ENCODE measurements at places on chromosomes 6 and 20.

- no peak for DNase-seq
Observed at GRCh38 chr6:43713643-43714310, 26.2 kb upstream of the MRPS18A start.

- DNase-seq = no peak
Observed at GRCh38 chr6:53578371-53578770, 33.5 kb upstream of the GCLC start.

DNA sequence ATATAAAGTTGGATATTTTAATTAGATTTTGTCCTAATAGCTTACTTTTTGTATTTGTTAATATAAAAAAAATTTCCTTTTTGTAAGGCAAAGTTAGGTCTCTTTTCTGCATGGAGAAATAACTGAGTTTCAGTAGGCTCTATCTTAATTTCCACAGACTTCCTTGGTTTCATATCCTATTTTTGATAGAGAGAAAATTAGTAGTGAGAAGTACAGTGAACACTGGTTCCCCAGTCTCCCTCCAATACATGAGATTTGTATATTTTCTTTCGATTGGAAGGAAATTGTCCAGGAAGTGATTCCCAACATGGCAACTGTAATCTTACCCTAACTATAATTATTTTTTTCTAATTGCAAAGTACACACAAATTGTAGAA lies 26.4 kb downstream of the TRIM27 start:
- DNase-seq = peak; percentile 43

GRCh38 chr6:31154436-31154835 lies 3.2 kb downstream of the CCHCR1 start:
- DNase-seq = no peak

- DNase-seq = no peak
Observed at GRCh38 chr20:24445510-24446170, 23.8 kb upstream of the SYNDIG1 start.

GRCh38 chr6:158548418-158549161 lies 11.3 kb upstream of the TMEM181 start:
- DNase-seq = no peak

DNA sequence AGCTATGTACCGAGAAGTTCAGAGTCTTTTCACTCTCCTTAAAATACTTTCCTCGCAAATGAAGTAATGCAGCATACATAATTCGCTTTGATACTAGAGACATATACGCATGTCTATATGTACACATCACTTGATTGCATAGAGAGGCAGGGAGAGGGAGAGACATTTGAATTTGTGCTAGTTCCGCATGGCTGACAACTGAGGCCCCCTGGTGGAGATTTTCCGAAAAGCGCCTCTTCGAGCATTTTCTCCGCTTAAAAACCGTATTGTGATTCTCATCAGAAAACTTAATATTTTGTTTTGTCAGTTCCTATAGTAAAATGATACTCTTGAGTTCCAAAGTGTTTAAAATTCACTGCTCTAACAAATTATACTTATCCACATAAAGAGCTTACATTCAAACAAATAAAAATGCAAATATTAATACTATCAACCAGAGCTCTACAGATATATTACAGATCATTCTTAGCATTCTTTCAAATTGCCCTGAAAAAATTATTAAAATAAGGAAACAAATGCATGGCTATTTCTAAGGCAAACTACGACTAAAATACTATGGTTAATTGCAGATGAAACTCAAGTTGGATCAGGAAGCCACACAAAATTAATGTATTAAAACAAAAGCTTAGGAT lies 637 bp downstream of the MYLK4 start:
- peak; percentile 78 for DNase-seq

DNA sequence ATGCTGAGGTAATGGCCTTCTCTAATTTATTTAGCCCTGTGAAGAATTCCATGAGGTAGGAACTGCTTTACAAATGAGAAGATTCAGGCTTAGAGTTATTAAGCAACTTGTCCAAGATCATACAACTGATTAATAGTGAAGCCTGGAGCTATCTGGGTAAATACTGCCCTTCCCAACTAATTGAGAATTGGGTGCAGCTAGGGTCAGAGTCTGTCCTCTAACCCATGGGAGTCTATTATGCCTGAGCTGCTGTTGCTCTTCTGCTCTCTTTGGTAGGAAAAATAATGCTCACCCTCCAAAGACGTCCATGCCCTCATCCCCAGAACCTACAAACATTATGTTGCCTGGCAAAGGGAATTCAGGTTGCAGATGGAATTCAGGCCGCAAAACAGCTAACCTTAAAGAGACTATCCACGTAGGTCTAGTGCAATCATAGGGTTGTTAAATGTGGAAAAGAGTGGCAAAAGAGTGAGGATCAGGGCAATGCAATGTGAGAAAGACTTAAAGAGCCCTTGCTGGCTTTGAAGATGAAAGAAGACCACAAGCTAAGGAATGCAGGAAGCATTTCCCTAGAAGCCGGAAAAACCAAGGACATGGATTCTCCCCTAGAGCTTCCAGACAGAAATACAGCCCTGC lies 90.1 kb downstream of the SPTLC3 start:
- no peak for DNase-seq

GRCh38 chr6:136147342-136147741 lies 102.8 kb downstream of the MTFR2 start:
- no peak for DNase-seq

GRCh38 chr20:33821270-33821836 lies 10.2 kb downstream of the CHMP4B start:
- DNase-seq = no peak

- no peak for DNase-seq
Observed at GRCh38 chr20:33859157-33859695, 48.1 kb downstream of the CHMP4B start.

DNA sequence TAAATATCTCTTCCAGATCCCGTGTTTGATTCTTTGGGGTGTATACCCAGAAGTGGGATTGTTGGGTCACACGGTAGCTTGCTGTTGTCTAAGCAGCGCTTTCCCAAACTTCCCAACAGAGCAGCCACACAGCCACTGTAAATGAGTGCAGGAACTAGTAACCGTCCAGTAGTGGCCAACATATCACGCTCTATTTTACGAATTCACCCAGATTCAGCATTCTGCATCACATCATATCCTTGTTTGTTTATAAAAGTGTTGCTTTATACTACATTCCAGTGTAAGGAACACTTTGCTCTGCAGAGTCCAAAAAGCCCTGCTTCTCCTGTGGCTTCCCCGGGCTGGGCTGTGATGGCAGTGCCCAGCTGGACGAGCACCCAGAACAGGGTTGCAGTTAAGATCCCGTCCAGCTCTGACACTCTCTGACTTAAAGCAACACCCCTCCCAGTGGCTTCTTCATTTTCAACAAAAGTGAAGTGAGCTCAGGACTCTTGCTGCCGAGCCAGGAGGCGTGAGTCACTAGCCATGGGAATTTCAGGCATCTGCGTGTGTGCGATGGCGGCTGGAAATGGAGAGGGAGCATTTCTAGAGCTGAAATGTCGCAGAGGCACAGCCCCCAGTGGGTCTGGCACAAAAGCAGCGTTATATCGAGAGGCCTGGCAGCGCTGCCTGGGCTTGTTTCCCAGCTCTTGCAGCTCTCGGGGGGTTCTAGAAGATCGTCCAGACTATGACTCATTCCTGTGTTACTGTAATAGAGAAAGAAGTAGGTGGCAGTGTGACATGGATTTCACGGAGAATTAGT lies 216.3 kb upstream of the ECI2 start:
- DNase-seq = peak; percentile 76

DNA sequence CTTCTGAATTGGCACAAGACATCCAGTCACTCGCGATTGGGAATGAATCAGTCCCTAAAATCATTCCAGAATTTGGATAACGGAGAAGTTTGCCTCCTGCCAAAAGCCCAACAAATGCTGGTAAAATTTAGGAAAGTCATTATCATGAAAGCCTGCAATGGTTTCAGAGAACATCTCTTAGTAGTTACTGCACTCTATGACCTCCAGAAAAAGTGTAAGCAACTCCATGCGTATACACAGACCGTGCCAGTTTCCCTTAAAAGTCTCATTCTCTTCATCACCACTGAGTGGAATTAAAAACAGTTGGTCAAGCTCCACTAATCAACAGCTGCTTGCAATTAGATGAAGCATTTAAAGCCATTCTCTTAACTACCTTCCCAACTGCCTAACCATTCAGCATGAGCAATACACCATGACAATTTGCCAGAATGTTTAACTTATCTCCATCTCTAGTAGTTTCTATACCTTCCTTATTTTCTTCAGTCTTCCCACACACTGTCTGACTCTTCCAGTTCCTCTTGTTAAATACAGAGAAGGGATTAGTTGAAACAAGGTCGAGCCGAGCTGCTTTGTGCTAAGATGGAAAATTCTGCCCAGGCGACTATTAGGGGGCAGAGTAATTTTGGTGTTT lies 183.6 kb upstream of the PRDM1 start:
- DNase-seq = no peak

- no peak for DNase-seq
Observed at GRCh38 chr6:37072526-37072925, 67.1 kb downstream of the FGD2 start.

GRCh38 chr20:58017231-58017969 lies 211.1 kb downstream of the ANKRD60 start:
- no peak for DNase-seq

DNA sequence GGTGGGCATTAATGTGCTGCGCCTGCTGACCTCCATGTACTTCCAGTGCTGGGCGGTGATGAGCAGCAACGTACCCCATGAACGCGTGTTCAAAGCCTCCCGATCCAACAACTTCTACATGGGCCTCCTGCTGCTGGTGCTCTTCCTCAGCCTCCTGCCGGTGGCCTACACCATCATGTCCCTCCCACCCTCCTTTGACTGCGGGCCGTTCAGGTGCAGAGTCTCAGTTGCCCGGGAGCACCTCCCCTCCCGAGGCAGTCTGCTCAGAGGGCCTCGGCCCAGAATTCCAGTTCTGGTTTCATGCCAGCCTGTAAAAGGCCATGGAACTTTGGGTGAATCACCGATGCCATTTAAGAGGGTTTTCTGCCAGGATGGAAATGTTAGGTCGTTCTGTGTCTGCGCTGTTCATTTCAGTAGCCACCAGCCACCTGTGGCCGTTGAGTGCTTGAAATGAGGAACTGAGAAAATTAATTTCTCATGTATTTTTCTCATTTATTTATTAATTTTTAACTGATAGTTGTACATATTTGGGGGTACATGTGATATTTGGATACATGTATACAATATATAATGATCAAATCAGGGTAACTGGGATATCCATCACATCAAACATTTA lies 35.2 kb upstream of the NOP56 start:
- DNase-seq = no peak

DNA sequence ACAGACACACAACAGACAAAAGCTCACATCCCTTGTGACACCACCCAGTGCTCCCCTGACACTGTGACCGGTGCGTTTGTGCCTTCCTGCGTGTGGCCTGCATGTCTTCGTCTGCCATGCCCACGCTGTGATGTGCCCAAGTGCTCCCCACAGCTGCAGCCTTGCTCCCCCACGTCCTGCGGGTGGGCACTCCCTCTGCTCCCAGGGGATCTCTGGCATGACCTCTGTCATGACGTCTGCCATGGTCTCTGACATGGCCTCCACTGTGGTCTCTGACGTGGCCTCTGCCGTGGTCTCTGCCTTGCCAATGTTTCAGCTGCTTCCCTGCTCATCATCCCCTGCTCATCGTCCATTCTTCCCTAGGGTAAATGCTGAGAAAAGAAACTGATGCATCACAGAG lies 200.9 kb downstream of the DLL1 start:
- DNase-seq = no peak

- no peak for DNase-seq
Observed at GRCh38 chr20:45016089-45016671, 49.9 kb downstream of the STK4 start.

DNA sequence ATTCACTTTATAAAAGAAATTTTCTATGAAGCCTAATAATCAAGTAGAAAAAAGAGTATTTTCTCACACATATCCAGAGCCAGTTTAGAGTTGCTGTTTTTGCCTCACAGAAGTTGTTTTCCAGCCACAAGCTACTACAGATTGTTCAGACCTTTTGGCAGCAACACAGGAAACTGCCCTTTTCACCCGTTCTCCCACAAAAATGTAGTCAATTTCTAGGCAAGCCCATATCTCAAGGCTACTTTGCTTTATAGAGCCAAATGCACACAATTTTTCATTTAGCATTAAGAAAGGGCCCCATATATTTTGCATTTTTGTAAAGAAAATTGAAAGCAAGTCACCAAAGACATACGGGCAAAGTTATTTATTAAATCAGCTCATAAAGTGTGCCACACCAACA lies 49.5 kb downstream of the EPB41L2 start:
- peak; percentile 88 for DNase-seq

DNA sequence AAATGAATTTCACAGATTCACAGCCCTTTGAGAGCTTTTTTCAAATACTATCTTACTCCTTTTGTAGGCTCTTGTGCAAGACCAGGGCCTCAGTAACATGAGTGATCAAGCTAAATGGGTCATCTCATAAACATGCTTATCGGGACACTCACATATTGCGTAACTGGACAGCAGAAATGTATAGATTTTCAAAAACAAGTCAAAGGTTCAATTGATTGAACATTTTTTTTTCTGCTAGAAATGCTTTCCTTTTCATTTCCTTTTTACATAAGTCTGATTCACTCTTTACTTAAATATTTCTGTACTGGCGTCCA lies 8.7 kb upstream of the SALL4 start:
- no peak for DNase-seq

DNA sequence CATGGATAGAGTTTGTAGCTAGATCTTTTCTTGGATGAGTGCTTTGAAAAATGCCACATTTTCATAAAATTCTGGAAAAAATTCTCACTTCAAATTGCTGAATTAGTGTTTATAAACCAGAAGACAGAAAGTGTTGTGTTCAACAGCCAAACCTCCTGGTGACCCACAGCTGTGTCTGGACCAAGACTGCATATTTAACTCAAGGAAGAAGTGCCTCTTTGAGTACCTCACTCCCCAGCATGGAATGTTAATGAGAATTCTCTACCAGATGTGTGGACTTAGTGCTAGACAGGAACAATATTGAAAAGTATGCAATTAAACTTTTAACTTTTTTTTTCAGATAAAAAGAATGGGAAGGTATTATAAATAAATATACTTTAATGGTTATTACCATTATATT lies 609.3 kb downstream of the COL12A1 start:
- no peak for DNase-seq

- DNase-seq = peak; percentile 82
Observed at GRCh38 chr20:48738399-48739304, 89.1 kb downstream of the PREX1 start.

DNA sequence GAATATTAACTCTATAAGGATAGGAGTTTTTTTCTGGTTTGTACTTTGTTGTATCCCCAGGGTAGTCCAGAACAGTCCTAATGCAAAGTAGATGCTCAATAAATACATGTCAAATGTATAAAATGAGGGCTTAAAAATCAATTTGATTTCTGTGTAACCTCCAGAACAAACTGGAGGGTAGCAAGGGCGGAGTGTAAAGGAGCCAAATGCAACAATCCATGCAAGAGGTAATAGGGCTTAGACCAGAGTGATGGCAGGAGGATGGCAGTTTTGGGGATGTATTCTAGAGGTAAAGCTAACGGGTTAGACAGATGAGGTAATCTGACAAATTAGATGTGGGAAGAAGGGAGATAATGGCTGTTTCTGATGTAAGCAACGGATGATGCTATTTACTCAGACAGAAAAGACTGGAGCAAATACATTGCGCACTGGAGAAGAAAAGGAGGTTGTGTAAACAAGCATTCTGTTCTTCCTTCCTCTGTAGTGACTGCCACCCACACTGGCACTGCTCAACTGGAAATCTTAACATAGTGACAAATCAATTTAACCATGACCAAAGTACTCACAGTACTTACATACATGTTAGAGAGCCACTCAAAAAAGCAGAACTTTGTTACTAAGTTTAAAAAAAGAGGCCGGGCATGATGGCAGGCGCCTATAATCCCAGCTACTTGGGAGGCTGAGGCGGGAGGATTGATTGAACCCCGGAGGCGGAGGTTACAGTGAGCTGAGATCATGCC lies 2.0 kb downstream of the ZNF318 start:
- DNase-seq = no peak

Data from lung (tissue), 17 donors.